ENCODE measurements at places on chromosomes 6 and 20. TPM values are rescaled to one million over a fixed set of nuclear protein-coding genes. Genes with fewer than 3 reads are reported as not detected.

- DNase-seq, result no peak
- no peaks in the 10 kb centered on the region for H3K4me1 ChIP-seq
These were observed 1551.0 kb downstream of the GRIK2 start for GRCh38 chr6:102944475-102944874.

The TOX2 gene
- total RNA-seq, result 12.0 TPM

- H3K4me1 ChIP-seq, result peaks cover 4% of the 10 kb centered on the region
- DNase-seq, result no peak
- no peaks in the 10 kb centered on the region for H3K36me3 ChIP-seq
- H3K4me3 ChIP-seq, result no peak overlapping the region
- H3K27ac ChIP-seq, result no peak overlapping the region
- H3K27me3 ChIP-seq, result no peaks in the 10 kb centered on the region
These were observed 51.2 kb upstream of the NEDD9 start for GRCh38 chr6:11283629-11284028.

DNA sequence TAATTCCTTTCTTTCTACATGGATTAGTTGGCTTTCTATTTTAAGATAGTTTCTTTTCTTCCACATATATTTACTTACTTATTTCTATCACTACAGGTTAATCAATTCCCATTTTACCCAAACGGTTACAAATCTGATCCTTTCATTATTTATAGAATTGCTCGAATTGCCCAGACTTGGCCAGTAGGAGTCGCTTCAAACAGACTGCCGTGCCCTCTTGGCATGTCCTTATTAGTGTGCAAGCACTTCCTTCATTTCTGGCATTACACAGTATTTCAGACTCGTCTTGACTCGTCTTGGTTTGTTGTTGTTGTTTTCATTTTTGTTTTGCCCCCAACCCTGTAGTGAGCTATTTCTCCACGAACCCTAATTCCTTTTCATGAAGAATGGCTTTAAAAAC is 74.6 kb downstream of the SAMD3 start:
- no peak overlapping the region for H3K4me3 ChIP-seq
- H3K36me3 ChIP-seq, result no peaks in the 10 kb centered on the region
- DNase-seq, result no peak
- no peak overlapping the region for H3K27ac ChIP-seq
- no peaks in the 10 kb centered on the region for H3K4me1 ChIP-seq

The PDE10A gene
- total RNA-seq, result 6.2 TPM

- no peak for DNase-seq
- no peak overlapping the region for H3K27ac ChIP-seq
These were observed 40.9 kb downstream of the JAG1 start for GRCh38 chr20:10632721-10633509.

DNA sequence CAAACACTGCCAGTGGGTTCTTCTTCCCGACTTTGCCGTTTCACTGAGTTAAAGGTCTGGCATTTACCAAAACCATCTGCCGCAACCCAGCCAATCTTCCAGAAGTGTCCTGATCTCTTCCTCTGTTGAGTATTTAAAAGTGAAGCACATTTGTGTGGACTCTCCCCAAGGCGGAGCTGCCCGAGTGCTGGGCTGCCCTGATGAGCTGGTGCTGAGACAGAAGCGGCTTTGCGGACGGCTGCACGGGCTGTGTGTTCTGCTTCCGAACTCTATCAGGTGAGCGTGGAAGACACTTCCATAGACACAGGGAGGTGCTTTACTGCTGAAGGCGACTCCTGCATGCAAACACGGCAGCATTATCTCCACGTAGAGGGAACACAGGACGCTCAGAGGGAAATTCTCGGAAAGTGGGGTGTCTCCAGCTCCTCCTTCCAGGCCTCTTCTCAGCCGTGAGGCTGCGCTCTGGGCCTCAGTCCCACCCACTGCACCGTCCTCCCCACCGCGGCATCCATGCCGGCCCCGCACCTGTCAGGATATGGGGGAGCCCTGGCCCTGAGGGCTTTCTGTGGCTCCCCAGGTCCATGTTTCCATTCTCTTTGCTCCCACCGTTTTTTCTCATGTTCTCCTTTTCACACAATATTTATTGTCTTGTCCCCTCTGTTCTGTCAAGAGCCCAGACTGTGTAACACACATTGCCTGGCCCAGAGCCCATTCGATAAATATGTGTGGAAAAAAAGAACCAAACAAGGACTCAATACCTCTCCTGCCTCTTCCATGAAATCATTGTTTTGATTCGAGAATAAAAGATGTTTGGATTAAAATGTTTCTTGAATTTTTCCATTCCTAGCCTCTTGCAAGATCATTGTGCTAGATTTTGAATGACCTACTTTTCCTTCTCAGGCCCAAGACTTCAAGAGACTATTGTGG is 205.1 kb downstream of the DLL1 start:
- H3K27me3 ChIP-seq, result peaks cover 21% of the 10 kb centered on the region
- H3K36me3 ChIP-seq, result no peaks in the 10 kb centered on the region
- no peaks in the 10 kb centered on the region for H3K4me1 ChIP-seq
- peak; percentile 47 for DNase-seq
- no peak overlapping the region for H3K4me3 ChIP-seq
- no peak overlapping the region for H3K27ac ChIP-seq

DNA sequence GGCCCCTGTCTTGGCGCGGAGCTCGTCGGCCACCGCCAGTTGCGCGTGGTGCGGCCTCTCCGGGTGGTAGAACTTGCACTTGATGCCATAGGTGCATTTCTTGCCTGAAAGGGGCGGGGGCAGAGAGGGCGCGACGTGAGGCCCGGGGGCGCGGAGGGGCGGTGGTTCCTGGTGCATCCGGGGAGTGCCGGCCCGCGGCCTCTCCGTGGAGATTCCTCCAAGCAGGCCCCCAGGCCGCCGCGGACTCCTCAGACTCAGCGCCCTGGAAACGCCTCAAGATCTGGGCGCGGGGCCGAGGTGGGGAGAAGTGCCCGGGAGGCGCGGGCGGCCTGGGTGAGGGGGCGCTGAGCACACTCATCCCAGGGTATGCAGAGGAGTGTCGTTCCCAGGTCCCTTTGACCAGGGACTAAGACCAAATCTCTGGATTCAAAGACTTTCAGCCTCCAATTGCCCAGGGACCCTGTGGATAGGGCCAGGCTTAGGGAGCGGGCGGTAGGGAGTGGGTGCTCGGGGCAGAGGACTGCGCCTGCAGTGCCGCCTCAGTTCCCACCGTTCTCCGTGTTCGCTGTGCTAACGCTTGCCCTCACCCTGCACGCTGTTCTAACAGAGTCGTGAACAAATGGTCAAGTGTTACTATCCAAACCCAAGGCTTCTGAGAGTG is 33.3 kb downstream of the ZC3H12D start:
- H3K4me1 ChIP-seq, result peaks cover 38% of the 10 kb centered on the region
- no peaks in the 10 kb centered on the region for H3K27me3 ChIP-seq
- no peaks in the 10 kb centered on the region for H3K36me3 ChIP-seq
- H3K27ac ChIP-seq, result no peak overlapping the region
- DNase-seq, result peak; percentile 59

The HTR1E gene
- total RNA-seq, result not detected

The IYD gene
- total RNA-seq, result 1.9 TPM

GRCh38 chr20:33046412-33046811 is 7.3 kb upstream of the BPIFB3 start:
- no peaks in the 10 kb centered on the region for H3K27me3 ChIP-seq
- H3K4me3 ChIP-seq, result no peak overlapping the region
- H3K4me1 ChIP-seq, result no peaks in the 10 kb centered on the region
- H3K27ac ChIP-seq, result no peak overlapping the region
- H3K36me3 ChIP-seq, result no peaks in the 10 kb centered on the region

DNA sequence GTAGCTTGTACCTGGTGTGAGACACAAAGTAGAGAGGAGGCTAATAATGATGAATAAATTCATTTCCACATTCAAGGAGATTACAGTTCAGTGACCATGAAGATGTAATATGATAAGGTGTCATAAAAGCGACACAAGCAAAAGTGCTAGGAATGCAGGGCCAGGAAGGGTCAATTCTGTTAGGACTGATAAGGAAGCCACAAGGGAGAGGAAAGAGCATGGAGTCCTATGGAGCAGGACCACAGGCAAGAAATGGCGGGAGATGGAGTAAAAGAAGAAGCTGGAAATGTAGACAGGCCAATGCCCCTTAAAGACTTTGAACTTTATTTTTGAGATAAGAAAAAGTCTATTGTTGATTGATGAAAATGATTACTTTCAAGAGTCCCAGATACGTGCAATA is 161.8 kb upstream of the KCNK16 start:
- H3K4me1 ChIP-seq, result no peaks in the 10 kb centered on the region
- no peak overlapping the region for H3K4me3 ChIP-seq
- no peak for DNase-seq

GRCh38 chr20:46833360-46833759 is 61.3 kb upstream of the EYA2 start:
- no peak overlapping the region for H3K27ac ChIP-seq
- H3K36me3 ChIP-seq, result no peaks in the 10 kb centered on the region
- no peak overlapping the region for H3K4me3 ChIP-seq
- no peaks in the 10 kb centered on the region for H3K27me3 ChIP-seq
- H3K4me1 ChIP-seq, result no peaks in the 10 kb centered on the region

DNA sequence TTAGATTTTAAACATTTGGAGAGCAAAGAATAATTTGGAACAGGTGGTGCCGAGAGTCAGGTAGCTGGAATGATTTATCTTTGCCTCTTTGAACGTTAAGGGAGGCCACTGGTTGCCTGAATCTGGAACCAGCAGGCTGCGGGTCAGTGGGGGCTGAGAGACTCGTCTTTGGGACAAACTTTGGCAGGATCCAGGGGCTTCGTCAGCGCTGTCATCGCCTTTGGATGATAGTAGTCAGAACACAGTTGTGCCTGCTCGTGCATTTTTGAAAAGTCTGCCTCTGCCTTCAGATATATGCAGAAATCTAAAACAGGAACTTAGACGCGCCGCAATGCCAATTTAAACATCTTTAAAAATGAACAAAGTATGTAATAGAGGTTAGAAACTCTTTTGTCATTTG is 5.0 kb downstream of the EYA2 start:
- H3K27ac ChIP-seq, result no peak overlapping the region
- peaks cover 3% of the 10 kb centered on the region for H3K4me1 ChIP-seq
- H3K27me3 ChIP-seq, result peaks cover 8% of the 10 kb centered on the region
- H3K4me3 ChIP-seq, result no peak overlapping the region

The ATP6V1G2 gene
- 0.28 TPM for total RNA-seq

DNA sequence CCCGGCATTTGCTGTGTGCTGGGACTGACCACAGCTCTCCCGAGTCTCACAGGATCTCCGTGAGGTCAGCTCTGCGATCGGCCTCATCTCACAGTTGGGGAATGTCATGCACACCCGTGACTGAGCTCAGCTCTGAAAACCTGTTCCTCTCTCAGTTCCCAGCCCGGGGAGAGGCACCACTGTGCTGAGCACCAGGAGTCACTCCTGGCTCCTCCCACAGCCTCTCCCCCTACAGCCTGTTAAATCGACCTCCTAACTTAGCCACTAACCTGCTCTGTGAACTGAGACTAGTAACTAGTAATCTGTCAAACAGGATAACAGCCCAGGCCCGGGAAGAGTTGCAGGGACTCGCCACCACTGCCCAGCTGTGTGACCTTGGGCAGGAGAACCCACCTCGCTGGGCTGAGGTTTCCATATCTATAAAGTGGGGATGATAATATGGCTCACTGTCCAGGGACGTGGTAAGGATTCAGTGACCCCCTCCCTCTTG is 20.1 kb upstream of the NOL4L start:
- H3K27me3 ChIP-seq, result peaks cover 6% of the 10 kb centered on the region
- no peak overlapping the region for H3K27ac ChIP-seq
- peak; percentile 27 for DNase-seq
- no peak overlapping the region for H3K4me3 ChIP-seq
- no peaks in the 10 kb centered on the region for H3K4me1 ChIP-seq

- no peak for DNase-seq
- no peaks in the 10 kb centered on the region for H3K27me3 ChIP-seq
- no peak overlapping the region for H3K27ac ChIP-seq
- H3K36me3 ChIP-seq, result no peaks in the 10 kb centered on the region
- no peak overlapping the region for H3K4me3 ChIP-seq
These were observed 20.5 kb upstream of the SNRPC start for GRCh38 chr6:34736823-34737222.

The L3MBTL1 gene
- 18.6 TPM for total RNA-seq

All from lung (tissue), 17 donors.